GM04504 (cell line): ENCODE measurements at places on chromosomes 1 and 21.

DNA sequence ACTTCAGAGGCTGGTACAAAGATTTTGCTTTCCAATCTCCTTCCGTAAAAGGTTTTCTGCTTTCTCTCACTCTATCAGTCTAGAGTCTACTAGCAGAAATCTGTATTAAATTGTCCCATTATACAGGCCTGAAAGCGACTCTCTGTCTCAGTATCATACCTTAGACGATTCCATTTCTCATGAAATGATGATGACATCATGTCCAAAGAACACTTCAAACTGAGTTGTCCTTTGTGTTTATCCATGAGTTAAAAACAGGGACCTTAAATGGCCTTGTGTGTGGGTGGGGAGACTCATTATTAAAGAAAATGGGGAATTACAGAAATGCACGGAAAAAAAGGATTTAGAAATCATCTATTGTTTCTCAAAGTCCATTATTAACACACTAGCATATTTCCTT lies 21.0 kb upstream of the SLC44A3 start:
- no peak for DNase-seq

- DNase-seq: no peak
Observed at GRCh38 chr1:172397221-172397620, 23.3 kb upstream of the C1orf105 start.

DNA sequence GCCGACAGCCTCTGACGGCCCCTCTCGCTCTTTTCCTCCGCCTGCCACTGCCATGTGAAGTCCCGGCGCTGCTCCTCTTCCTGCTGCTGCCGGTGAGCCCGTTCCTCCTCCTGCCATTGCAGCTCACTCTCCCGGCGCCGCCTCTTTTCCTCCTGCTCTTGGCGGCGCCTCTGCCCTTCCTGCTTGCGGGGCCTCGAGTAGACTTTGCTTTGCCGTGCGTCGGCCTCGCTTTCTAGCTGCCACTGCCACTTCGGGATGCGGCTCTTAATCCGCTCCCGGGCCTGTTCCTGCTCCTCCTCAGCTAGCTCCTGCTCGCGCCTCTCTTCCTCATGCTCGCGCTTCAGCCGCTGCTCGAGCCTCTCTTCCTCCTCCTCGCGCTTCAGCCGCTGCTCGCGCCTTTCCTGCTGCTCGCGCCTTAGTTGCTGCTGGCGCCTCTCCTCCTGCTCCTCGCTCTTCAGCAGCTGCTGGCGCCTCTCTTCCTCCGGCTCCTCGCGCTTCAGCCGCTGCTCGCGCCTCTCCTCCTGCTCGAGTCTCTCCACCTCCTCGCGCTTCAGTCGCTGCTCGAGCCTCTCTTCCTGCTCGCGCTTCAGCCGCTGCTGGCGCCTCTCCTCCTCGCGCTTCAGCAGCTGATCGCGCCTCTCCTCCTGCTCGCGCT lies 4.3 kb downstream of the TCHH start:
- DNase-seq: no peak

DNA sequence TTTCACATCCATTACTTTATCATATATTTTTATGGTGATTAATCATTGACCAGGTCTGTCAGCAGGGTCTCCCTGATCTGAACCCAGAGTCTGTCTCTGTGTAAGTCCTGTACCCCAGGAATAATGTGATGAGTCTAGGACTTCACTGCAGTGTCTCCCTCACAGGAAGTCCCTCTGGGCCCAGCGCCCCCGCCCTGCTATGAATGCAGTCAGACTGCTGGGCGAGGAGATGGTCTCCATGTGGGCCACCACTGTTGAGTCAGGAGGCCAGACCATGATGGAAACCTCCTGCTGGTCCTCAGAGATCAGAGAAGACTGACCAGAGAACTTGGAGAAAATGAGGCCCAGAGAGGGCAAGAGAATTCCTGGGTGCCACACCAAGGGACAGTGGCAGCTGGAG lies 9.5 kb downstream of the TMEM222 start:
- no peak for DNase-seq

DNA sequence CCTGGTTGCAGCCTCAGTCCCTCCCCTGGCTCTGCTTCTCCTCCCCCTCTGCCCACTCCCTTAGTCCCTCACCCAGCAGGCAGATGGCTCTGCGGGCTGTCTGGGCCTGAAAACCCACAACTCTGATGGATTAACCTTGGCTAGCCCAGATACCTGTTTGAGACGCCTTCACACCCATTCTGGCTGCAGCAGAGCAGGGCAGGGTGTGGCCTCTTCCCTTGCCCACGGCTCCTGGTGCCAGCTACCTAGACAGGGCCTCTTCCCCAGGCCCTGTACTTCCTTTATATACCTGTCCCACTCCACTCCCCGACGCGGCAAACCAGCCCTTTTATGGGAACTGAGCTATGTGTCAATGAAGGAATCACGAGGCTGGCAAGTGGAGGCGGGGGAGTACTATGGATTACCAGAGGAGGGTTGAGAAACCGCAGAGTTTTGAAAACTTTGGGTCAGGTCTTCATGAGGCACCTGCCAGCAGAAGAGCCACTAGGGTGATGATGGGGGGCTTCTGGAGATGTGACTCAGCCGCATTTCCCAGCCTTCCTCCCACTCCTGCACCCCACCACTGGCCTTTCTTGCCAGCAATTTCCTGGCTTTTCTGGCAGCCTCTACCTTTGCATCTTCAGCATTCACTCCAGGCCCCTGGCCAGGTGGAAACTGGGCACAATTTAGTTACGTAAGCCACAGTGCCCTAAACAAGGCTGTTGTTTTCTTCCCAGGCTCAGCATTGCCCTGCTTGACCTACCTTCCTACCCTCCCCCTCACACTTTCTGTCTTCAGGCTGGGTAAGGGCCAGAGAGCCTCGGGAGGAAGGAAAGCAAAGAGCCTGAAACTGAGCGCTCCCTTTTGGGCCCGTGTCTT lies at the start of gene CHI3L1:
Gene CHI3L1 (minus strand): TSS at position 259 of the 858 bp plus-strand sequence. CDS start 81 bp downstream, at position 178.
- no peak for DNase-seq

DNA sequence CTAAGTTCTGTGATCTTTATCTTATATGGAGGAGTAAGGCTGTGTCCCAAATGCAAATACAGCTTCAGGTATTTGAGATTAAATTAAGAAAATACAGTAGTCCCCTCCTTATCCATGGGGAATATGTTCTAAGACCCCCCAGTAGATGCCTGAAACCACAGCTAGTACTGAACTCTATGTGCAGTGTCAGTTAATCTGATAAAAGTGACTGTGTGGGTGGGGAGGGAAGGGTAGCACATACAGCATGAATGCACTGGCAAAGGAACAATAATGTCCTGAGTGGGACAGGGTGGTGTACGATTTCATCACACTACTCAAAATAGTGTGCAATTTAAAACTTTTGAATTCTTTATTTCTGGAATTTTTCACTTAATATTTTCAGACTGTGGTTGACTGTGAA lies 83.1 kb downstream of the HS2ST1 start:
- DNase-seq: no peak

- DNase-seq: no peak
Observed at GRCh38 chr1:11682799-11683198, 1.9 kb upstream of the MAD2L2 start.

DNA sequence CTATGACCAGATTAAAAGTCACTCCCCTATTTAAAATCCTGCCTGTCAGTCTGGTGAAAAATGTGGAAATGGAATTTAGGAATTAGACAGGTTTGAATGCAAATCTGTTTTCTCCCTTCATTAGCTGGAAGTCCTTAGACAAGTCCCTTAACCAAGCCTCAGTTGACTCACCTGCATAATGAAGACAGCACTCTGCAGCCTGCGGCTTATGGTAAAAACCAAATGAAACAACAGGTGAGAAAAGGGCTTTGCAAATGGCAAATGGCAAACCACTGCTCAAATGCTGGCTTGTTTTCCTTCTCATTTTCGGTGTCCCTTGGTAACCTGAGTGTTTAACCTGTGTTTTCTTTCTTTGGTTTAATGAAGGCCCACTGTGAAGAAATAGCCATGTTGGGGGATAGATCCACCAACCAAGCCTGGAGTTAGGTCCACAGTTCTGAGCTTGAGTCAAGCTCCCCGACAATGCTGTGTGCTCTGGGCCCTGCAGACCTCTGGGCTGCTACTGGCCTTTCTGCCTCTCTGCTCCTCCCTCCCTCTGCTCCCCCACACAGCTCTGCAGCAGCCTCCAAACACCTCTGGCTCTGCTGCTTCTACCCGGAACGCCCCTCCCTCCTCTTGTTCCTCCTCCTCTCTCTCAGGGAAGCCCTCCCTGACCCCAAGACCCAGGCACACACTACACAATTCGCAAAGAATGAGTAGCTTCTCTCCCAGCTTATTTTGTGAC lies 641.8 kb downstream of the MATN1 start:
- no peak for DNase-seq

- DNase-seq: peak; percentile 42
Observed at GRCh38 chr1:231959225-231959884, 332.8 kb downstream of the DISC1 start.

- no peak for DNase-seq
Observed at GRCh38 chr1:59103457-59103856, 193.4 kb upstream of the FGGY start.

GRCh38 chr1:223244366-223245103 lies 101.5 kb upstream of the TLR5 start:
- DNase-seq: no peak

DNA sequence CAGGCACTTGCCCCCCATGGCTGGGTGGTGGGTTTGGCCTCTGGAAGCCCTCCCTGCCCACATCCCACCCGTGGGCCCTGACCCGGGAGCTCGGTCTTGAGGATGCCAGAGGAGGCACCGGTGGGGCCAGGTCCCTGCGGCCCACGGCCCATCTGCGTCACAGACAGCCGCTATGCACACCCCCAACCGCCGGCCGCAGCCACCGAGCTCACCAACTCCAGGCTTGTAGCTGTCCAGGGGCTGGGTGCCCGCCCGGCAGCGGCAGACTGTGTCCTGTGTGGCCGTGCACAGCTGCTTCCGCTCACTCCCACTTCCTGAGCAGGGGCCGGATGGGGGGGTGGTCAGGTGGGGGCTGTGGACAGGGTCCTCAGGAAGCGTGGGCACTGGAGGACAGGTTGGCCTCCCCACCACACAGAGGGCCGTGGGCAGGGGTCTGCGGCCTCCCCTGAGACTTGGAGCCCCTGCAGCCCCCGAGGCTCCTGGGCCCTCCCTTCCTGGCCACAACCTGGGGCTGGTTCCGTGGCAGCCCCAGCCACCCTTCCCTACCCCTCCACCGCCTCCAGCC lies 1.1 kb downstream of the TNFRSF4 start:
- DNase-seq: no peak

GRCh38 chr1:197908716-197909220 lies 6.3 kb downstream of the C1orf53 start:
- no peak for DNase-seq

DNA sequence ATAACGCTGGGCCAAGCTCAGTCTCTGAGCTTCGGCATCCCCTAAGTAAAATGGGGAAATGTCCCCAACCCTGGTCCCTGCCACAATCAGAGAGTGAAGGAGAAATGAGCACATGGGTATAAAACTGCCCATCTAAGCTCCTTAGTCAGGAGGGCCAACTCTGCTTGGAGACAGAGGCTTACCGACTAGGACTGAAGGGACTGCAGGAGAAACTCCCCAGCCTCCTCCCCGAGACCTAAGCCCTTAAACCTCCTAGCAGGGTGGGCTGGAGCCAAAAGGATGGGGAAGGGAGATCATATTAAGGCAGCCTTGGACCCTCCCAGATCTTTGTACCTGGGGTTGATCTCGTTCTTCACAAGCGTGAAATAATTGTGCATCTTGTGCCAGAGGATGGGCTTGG lies 5.5 kb downstream of the ETNK2 start:
- no peak for DNase-seq

- no peak for DNase-seq
Observed at GRCh38 chr1:45647248-45648021, 23.6 kb upstream of the CCDC17 start.

- no peak for DNase-seq
Observed at GRCh38 chr1:164363980-164364379, 195.0 kb upstream of the PBX1 start.

DNA sequence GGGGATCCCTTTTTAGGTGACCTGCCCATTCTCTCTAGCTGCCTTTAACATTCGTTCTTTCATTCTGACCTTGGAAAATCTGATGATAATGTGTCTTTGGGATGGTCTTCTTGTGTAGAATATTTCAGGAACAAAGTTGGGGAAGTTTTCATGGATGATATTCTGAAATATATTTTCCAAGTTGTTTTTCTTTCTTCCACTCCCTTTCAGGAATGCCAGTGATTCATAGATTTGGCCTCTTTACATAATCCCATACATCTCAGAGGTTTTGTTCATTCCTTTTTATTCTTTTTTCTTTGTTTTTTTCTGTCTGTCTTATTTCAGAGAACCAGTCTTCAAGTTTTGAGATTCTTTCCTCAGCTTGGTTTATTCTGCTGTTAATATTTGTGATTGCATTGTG lies 13.9 kb upstream of the SCMH1 start:
- no peak for DNase-seq

- no peak for DNase-seq
Observed at GRCh38 chr1:201022820-201023516, 546 bp downstream of the KIF21B start.

- DNase-seq: no peak
Observed at GRCh38 chr1:26450908-26451307, 18.8 kb downstream of the DHDDS start.

DNA sequence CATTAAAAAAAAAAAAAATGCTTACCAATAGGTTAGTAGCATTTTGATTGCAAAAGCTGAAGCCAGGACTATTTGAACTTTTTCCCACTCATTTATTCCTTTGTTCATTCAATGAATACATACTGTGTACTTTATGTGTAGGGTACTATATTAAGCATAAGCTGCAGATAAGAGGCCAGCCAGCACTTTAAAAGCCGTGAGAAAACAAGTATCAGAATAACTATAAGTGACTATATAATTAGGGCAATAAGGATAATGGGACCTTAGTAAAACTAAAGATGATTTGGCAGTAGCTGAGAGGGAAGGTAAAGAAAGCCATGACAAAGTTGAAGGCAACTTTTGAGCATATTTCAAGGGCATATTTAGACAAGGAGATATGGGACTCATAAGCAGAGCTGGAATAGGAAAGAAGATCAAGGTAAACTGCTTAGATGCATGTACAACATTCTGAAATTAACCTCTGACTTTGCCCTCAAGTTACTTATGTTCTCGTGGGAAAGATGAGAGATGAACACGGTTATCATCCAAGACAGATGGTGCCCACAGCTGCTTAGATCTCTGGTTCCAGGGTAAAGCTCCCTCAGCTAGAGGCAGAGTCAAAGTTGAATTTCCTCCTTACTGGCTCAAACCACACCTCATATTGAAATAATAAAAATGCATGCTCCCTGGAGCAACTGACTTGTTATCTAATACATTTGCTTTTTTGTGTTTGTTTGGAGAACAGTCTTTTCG lies 44.0 kb upstream of the FMO2 start:
- no peak for DNase-seq

DNA sequence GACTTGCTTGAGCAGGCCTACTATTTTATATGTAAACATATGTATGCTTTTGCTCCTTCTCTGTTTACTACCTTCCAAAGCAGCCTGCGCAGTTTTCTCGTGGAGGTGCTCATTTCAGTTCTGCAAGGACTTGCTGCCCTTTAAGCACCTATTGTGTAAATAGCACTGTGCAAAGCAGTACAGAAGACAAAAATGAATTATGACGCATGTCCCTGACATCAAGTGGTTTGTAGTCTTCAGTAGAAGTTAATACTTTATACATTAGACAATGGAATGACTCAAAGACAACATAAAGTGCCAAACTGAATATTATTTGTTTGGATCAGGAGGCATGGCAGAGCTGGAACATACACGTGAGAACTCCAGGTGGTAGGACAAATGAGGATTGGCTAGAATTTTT lies 611.7 kb downstream of the LMO4 start:
- DNase-seq: no peak

GRCh38 chr21:42463861-42464515 lies 32.0 kb downstream of the RSPH1 start:
- peak; percentile 15 for DNase-seq
